ENCODE measurements at places on chromosomes 6 and 20.
A peak's percentile ranks its signal among the peaks of the same experiment; 100 is the strongest.

- no peak for DNase-seq
Observed at GRCh38 chr6:22041797-22042480, 254.9 kb downstream of the PRL start.

GRCh38 chr6:146814148-146814750 is 215.5 kb downstream of the ADGB start:
- no peak for DNase-seq

- no peak for DNase-seq
Observed at GRCh38 chr6:110486756-110487155, 10.3 kb upstream of the SLC22A16 start.

DNA sequence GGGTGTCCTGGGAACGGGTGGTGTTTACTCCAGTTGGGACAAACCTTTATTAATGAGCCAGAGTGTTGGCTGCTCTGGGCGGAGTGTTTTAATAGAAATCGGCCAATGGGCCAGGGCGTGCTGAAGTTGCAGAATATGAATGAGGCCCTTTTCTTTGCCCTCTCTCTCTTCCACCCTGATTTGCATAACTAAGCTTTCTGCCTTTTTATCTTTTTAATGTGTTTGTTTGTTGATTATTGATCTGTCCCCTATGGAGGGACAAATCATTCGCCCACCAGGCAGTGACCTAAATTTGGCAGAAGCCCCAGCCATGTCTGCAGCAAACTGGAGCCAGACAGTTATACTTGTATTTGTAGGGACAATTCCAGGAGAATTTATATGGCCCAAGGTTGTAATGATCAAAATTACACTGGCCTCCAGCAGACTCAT is 420.9 kb downstream of the PREX1 start:
- DNase-seq: peak; percentile 2
